ENCODE measurements at places on chromosomes 6 and 20. TPM values are rescaled to one million over a fixed set of nuclear protein-coding genes. Genes with fewer than 3 reads are reported as not detected.
A peak's percentile ranks its signal among the peaks of the same experiment; 100 is the strongest.

- no peak for DNase-seq
Observed at GRCh38 chr6:117568831-117569410, 33.4 kb downstream of the GOPC start.

- DNase-seq = no peak
Observed at GRCh38 chr6:111792914-111793700, 80.1 kb downstream of the FYN start.

DNA sequence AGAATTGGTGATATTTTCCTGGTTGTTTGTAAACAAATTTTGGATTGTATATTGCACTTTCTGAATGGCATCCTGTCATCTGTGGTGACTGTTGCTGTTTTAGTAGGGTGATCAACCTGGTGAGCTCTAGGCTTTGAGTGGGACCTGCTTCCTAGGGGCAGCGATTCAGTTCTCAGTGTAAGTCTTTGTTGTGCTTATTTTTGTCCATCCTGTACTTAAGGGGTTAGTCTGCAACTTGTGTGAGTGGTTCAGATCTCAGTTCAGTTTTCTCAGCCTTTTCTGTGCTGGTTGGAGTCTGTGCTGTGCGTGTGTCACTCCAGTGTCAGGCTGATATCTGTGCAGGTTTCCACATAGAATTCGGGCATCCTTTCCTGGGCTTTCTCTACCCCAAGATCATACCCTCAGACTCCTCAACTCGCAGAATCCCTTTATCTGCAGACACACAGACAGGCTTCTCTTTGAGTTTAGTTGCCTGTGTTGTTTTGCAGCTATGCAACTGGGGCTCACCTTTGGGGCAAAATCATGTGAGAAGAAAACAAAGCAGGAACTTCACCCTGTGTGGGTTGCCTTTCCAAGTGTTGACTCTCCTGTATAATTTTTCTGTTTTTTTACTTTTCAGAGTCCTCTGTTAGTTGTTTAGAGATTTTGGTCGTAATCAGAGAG lies 177.7 kb downstream of the FARS2 start:
- no peak for DNase-seq

The COMMD7 gene
- 16.9 TPM for total RNA-seq

DNA sequence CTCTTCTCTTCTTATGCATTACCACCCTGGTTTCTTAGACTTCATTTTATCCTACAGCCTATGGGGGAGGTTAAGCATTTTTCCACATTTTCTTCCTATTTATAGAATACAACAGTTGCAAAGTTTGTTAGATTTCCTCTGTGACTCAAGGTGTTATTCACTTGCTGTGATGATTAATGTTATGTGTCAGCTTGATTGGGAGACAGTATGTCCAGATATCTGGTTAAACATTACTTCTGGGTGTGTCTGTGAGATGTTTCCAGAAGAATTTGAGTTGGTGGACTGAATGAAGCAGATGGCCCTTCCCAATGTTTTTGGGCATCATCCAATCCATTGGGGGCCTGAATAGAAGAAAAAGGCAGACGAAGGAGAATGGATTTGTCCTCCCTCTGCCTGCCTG lies 131.3 kb downstream of the C6orf118 start:
- DNase-seq = no peak

The TMEM244 gene
- total RNA-seq = not detected

The EDN1 gene
- 0.33 TPM for total RNA-seq

- no peak for DNase-seq
Observed at GRCh38 chr6:15114061-15114460, 131.8 kb upstream of the JARID2 start.

DNA sequence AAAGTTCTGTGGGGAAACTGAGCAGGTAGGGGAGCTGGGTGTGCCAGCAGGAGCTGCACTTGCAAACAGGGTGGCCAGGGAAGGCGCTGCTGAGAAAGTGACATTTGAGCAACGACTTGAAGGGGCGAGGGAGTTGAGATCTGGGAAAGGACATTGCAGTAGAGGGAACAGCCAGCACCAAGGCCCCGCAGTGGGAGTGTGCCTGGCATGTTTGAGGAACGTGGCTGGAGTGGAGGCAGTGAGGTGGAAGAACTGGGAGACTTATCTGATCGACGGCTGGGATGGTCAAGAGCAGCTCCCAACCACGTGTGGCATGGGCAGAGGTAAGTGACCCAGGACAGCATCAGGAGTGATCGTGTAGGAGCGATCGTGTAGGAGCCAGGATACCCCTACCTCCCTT lies 77.3 kb downstream of the TOX2 start:
- DNase-seq = no peak

The OXT gene
- total RNA-seq = 8.4 TPM

DNA sequence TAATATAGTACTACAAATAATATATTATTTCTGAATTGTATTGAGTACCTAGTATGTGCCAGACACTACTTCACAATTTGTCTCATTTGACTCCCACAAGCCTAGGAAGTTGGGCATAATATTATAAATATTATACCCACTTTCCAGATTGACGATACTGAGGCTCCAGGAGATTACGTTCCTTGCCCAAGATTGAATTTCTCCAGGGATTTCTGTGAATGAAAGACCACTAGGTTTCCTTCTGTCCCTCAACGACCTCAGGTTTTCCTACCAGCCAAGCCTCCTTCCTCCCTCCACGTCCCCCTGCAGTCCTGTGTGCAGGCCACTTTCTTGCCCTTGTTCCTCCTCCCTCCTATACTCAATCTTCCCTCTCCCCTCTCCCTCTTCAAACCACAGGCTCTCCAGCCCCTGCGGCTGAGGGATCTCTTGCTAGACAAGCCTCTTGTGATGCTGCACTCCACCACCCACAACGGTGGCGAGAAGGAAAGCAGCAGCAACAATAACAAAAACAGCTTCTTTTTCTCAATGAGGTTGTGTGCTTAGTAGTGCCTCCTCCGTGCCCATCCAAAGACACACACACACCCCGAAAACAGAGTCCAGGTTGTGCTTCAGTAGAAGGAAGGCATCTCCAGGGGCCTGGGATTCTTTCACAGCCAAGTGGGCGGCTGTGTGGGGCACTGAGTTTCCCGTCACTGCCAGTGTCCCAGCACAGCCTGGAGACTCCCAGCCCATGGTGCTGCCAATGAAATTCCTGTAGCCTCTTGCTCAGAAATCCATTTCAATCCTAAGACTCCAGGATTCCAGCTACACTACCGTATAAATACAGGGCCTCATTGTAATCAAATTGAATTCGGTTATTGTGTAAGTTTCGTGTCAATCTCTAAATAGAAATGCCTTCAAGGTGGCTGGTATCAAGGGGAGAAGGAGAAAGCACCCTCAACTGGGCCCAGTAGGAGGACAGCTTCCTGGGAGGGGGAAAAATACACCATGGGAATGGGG lies 94.4 kb downstream of the NCR2 start:
- DNase-seq = no peak

The ECT2L gene
- not detected for total RNA-seq

DNA sequence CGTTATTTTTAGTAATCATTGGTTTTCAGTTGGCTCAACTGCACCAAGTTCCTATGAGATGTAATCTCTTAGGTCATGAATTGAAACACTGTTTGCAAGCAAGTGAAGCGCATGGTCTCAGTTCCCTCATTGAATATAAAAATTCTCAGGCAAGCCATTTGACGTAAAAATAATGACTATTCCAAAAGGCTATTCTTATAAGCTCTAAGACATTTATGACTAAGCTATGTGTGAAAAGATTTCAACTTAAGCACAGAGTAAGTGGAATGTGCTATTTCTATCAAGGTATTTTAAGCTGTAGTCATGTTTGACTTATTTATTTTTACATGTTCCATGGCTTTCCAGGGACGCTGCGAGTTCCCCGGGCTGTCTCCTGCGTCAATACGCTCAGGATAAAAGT lies 248.5 kb downstream of the THBS2 start:
- no peak for DNase-seq

The AK9 gene
- total RNA-seq = 1.6 TPM

- DNase-seq = no peak
Observed at GRCh38 chr6:68339488-68340131, 295.5 kb upstream of the ADGRB3 start.

DNA sequence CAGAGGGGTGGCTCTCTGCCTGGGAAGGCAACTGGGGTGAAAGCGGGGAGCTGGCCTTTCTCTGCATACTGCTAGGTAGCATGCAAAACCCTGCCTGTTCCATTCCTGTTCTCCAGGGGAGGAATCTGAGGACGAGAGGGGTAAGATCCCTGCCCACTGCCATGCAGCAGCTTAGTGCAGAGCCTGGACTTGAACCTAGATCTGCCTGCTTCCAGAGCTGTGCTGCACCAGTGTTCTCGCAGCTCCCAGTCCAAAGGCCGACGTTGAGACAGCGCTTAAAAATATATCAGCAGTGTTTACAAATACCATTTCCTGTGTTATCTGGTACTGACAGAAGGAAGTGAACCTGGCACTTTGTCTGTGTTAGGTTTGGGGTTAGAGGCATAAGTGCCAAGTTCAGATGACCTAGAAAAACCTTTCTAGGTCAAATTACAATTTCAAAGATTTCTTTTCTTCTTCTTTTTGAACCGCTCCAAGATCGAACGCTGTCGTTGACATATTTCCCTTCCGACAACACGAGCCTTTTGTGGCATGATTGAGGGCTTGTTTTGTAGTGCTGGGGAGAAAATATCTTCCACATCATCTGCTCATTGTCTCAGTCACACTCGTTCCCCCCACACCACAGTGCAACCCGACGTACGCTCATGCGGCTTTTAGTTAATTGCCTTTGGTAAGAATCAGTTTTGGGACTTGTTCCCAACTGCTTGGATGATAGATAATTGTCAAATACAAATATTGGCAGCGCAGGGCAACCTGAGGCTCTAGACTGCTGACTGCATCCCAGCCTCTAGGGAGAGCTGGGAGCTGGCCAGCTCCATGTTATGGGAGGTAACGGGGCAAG lies 44.6 kb downstream of the TOX2 start:
- DNase-seq = peak; percentile 88

GRCh38 chr6:127938701-127939100 lies 37.8 kb upstream of the THEMIS start:
- no peak for DNase-seq

- no peak for DNase-seq
Observed at GRCh38 chr20:38412877-38413577, 22.1 kb downstream of the SNHG17 start.

GRCh38 chr6:133502441-133503335 lies 261.5 kb downstream of the EYA4 start:
- DNase-seq = no peak

The OR2J3 gene
- not detected for total RNA-seq

DNA sequence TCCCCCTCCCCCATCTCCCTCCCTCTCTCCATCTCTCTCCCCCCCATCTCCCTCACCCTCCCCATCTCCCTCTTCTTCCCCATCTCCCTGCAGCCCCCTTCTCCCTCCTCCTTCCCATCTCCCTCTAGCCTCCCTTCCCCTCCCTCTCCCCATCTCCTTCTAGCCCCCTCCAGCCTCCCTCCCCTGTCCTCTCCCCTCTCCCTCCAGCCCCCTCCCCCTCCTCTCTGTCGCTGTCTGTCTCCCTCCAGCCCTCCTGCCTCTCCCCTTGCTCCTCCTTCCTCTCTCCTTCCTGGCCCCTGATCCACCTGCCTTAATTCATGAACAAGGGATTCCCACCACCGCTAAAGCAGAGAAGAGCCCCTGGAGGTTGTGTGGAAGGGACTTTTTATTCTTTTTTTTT lies 26.9 kb upstream of the CHMP4B start:
- no peak for DNase-seq

GRCh38 chr20:32072168-32072750 lies 20.2 kb downstream of the HCK start:
- DNase-seq = no peak

- no peak for DNase-seq
Observed at GRCh38 chr6:30735668-30736314, 6.7 kb downstream of the FLOT1 start.

The TSPO2 gene
- 0.30 TPM for total RNA-seq

The AIF1 gene
- total RNA-seq = 7.2 TPM

- no peak for DNase-seq
Observed at GRCh38 chr6:89817481-89817880, 2.1 kb downstream of the MDN1 start.

DNA sequence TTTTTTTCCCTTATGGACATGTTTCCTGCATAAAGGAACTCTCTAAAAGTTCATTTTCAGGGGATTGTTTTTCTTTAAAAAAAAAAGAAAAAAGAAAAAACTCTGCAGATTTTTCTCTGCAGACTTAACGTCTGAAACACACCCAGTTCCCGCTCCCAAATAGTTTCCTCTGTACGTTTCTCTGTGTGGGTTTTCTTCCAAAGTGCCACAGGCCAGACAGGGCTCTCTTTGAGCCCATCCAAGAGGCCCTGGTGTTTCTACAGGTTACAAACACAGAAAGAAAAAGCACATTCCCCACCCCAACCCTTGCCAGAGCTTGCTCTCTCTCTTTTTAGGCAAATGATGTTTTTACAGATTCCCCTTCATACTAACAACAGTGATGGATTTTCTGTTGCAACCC lies 258.6 kb downstream of the FNDC1 start:
- DNase-seq = no peak

The KIAA1755 gene
- 2.7 TPM for total RNA-seq

GRCh38 chr20:20192366-20192765 lies 140.0 kb downstream of the CFAP61 start:
- no peak for DNase-seq

- DNase-seq = no peak
Observed at GRCh38 chr6:516213-516612, 124.7 kb downstream of the IRF4 start.
